ENCODE measurements at places on chromosomes 7 and 10.

GRCh38 chr10:78744056-78744455 lies 324.7 kb upstream of the ZMIZ1 start:
- DNase-seq = no peak

GRCh38 chr7:107691716-107692115 lies 31.1 kb downstream of the SLC26A4 start:
- no peak for DNase-seq

DNA sequence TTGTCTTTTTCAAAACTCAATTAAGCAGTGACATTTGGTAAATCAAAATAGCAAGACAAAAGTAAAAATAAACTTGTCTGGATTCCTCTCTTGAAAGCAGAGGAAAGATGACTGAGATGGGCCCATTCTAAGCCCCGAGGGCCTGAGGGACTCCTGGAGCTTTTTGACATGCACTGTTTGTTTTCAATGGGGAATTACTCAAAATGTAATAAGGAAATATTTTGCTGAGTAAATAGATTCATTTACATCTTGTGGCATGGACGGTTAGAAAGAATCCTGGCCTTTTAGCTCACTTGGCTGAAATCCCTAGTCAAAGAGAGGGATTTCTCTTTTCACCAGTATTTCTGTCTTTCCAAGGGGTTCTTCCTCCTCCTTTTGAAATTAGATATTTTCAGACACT lies 108.0 kb downstream of the MKX start:
- no peak for DNase-seq

DNA sequence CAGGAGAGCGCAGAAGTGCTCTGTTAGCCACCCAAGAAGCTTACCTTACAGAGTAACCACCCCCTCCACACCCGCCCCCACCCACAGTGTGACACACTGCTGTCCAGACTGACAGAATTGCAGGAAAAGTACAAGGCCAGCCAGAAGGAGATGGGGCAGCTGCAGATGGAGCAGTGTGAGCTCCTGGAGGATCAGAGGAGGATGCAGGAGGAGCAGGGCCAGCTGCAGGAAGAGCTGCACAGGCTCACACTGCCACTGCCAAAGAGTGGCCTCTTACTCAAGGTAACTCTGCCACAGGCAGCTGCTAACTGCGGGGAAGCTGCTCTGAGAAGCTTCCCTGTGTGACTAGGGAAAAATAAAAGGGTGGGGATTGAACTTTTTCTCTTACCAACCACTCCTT lies 17.6 kb downstream of the CCDC136 start:
- DNase-seq = no peak

- no peak for DNase-seq
Measured at GRCh38 chr10:12914111-12914510, 87.4 kb downstream of the CCDC3 start.

DNA sequence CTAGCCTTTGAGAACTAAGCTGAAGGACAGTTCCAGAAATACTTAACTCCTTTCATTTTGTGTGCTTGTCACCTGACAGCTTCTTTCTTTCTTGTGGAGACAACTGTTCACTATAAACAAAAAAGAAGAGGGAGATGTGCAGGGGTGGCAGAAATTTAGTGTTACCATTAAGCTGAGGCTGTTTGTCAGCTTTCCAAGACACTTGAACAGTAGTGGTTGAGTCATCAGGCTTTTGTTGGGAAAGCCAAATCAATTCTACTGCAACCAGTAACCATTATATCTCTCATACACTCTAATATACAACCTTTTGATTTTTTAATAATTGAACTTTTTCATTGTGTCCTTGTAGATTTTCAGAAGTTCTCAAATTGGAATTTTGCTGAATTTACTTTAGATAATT lies 75.3 kb downstream of the POLL start:
- no peak for DNase-seq

- no peak for DNase-seq
Measured at GRCh38 chr7:142439739-142440138, 181.9 kb upstream of the PRSS58 start.

GRCh38 chr10:129459762-129460539 lies 7.1 kb upstream of the MGMT start:
- DNase-seq = no peak
